ENCODE measurements at places on chromosomes 4 and X. TPM values are rescaled to one million over a fixed set of nuclear protein-coding genes. Genes with fewer than 3 reads are reported as not detected.

TMEM187 gene
- total RNA-seq: 8.3 TPM

DNA sequence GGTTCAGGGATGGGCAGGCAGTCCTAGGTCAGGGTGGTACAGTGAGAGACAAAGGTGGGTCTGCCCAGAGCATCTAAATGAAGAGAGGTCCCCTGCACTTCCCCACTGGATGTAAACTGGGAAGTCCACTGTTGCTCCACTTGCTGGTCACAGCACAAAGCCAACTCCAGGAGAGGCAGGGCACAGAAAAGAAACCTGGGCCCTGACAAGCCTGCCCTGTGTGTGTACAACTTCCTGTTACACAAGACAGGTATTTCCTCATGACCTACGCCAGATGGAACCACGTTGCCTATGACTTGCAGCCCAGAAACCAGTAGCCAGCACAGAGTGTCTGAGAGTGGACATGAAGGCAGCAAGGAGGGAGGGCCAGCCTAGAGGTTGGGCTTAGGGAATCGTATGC lies 161.8 kb downstream of the SH3KBP1 start:
- DNase-seq: no peak

DNA sequence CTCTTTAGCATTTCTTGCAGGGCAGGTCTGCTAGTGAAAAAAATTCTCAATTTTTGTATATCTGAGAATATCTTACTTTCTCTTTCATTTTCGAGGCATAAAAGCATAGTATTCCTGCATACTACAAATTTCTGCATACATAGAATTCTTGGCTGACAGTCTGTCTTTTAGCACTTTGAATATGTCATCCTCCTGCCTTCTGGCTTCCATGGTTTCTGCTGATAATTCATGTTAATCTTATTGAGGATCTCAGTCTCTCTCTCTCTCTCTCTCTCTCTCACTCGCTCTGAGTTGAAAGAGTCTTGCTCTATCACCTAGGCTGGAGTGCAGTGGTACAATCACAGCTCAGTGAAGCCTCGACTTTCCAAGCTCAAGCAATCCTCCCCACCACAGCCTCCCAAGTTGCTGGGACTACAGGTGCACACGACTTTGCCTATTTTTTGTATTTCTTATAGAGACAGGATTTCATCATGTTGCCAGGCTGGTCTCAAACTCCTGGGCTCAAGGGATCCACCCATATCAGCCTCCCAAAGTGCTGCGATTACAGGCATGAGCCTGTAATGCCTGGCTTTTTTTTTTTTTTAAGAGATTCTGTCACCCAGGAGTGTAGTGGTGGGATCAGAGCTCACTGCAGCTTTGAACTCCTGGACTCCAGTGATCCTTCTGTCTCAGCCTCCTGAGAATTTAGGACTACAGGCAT lies 161.3 kb downstream of the FNIP2 start:
- no peak for DNase-seq

NWD2 gene
- total RNA-seq: 0.16 TPM

GRCh38 chr4:149511558-149512298 lies 303.9 kb downstream of the IQCM start:
- DNase-seq: no peak

MTHFD2L gene
- total RNA-seq: 16.0 TPM

- DNase-seq: no peak
Observed at GRCh38 chrX:153374426-153374825, 26.7 kb downstream of the PNMA6E start.

KLB gene
- 0.40 TPM for total RNA-seq

GRCh38 chr4:184382189-184382846 lies 92.0 kb downstream of the IRF2 start:
- no peak for DNase-seq

DNA sequence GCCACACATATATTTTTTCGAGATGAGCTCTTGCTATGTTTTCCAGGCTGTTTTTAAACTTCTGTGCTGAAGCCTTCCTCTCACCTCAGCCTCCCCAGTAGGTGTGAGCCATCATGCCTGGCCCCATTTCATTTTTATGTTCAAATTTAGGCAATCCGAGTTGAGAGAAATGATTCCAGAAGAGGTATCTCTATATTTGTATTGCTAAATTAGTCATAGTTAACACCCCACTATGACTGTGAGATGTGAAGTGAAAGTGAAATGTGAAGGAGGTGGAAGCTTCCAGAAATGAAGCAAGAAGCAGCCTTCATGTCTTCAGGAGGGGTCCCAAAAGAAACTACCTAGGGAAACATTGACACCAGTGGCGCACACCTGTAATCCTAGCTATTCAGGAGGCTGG lies 17.7 kb downstream of the APELA start:
- no peak for DNase-seq

DNA sequence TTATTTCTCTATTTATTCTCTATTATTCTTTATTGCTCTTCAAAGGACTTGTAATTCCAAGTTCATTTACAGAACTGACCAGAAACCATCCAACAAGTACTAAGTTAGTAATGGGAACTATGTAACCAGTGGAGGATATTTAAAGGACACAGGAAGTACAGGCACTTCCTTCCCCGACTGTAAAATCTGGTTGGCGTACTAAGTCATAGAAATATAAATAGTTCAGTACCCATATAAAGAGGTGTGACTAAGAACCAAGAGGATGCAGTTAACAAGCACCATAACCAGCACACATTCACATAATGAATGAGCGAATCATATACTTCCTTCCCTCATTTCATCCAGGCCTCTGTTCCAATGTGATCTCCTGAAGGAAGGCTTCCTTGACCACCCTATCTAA lies 3.6 kb upstream of the EIF4E start:
- no peak for DNase-seq
